ENCODE measurements at places on chromosomes 6 and 20. TPM values are rescaled to one million over a fixed set of nuclear protein-coding genes. Genes with fewer than 3 reads are reported as not detected.

DNA sequence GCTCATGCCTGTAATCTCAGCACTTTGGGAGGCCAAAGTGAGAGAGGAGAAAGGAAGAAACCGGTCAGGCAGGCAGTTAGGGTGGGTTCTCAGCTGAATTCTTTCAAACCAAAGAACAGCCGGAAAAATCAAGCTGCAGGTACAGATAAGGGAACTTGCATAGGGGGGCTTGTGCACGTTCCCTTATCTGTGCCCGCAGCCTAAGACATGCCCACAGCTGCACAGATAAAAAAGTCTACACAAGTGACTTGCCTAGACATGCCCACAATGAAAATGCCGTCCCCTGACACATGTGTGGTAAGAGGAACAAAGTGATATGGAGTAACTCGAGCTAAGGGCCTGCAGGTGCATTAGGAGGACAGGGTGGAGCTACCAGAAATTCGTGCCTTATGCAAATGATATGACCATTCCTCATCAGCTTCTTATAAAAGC lies 175.8 kb upstream of the SALL4 start:
- no peaks in the 10 kb centered on the region for H3K36me3 ChIP-seq
- no peaks in the 10 kb centered on the region for H3K4me1 ChIP-seq
- no peak for DNase-seq
- H3K27ac ChIP-seq = no peak overlapping the region

- no peak for DNase-seq
- no peaks in the 10 kb centered on the region for H3K36me3 ChIP-seq
- no peaks in the 10 kb centered on the region for H3K4me1 ChIP-seq
- H3K4me3 ChIP-seq = no peak overlapping the region
- H3K27ac ChIP-seq = no peak overlapping the region
- H3K27me3 ChIP-seq = no peaks in the 10 kb centered on the region
Observed at GRCh38 chr6:79377047-79377446, 142.6 kb upstream of the HMGN3 start.

DNA sequence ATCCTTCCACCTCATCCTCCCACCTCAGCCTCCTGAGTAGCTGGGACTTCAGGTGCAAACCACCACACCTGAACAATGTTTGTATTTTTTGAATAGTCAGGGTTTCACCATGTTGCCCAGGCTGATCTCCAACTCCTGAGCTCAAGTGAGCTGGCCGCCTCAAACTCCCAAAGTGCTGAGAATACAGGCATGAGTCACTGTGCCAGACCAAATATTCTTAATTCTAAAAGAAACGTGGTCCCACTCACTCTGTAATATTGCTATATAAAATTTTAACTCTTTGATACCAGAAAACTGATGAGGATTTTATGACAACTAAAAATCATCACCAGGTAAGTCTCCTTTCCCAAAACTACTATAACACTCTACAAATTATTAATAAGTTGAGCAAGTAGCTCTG lies 716.8 kb upstream of the GJE1 start:
- H3K27me3 ChIP-seq = no peaks in the 10 kb centered on the region
- no peak overlapping the region for H3K4me3 ChIP-seq
- peaks cover 18% of the 10 kb centered on the region for H3K4me1 ChIP-seq
- no peaks in the 10 kb centered on the region for H3K36me3 ChIP-seq
- no peak for DNase-seq

DNA sequence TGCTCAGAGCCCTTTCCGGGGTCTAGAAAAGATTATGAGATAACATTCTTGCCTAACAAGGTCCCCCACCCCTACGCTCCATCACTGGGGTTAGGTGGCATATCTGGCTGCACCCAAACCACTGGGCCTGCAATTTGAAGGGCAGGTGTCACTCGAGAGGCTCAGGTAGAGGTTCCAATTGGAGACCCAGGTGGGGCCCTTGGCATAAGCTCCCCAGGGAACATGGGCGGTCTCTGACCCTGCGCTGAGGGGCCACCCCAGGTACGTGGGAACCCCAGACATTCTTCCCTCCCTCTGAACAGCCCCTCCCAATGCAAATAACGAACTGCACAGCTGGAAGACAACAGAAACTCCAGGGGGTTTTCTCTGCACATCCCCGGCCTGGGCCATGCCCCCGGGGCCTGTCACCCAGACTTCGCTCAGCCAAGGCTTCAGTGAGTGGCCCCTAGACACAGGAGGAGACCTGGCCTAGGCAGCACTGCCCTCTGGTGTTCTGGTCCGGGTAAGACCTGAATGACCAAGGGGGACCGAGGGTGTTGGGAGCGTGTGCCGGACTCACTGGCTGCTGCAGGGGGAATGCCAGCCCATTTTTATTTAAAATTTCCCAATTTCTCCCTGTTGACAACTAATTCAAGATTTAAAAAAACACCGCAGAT lies 47.5 kb downstream of the DSTN start:
- H3K27ac ChIP-seq = no peak overlapping the region
- H3K4me1 ChIP-seq = peaks cover 7% of the 10 kb centered on the region
- DNase-seq = no peak
- no peaks in the 10 kb centered on the region for H3K27me3 ChIP-seq
- no peak overlapping the region for H3K4me3 ChIP-seq

DNA sequence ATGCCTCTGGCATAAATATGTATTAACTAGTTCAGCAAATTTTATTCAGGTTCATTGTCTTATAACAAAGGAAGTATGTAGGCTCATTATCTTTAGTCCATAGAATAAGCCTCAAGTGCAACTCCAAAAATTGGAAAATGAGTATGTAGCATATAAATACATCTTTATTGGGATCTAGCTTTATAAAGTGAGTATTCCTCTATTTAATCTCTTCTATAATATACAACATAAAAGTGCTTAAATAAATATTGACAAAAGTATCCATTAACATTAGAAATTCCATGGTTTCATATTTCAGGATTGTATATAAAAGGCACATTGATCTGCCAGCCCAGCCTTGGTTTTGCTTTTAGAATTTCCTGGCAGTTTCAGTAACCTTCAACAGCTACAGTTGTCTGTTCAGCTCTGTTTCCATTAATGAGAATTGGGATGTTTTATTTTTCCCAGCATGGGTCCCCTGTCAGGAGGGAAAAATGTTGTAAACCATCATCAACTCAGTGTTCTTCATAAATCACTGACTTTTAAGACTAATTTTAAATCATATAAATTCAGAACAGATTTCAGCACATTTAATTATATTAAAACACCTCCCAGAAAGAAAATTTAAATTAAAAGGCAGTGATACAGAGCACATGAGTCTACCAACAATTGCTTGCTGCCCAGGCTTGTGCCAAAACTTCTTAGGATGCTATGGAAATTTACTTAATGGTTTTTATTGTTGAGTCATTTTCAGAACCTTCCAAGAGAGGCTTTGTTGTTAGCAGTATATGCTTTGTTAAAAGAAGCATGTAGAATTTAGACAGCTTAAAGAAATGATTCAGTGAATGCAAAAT lies 119.7 kb downstream of the ADGRG6 start:
- no peaks in the 10 kb centered on the region for H3K4me1 ChIP-seq
- no peak overlapping the region for H3K27ac ChIP-seq
- no peak overlapping the region for H3K4me3 ChIP-seq
- no peaks in the 10 kb centered on the region for H3K36me3 ChIP-seq

PROCR gene
- 19.4 TPM for total RNA-seq

BPIFB2 gene
- total RNA-seq = not detected

ZBP1 gene
- not detected for total RNA-seq
